ENCODE measurements at places on chromosomes 16 and 17.

DNA sequence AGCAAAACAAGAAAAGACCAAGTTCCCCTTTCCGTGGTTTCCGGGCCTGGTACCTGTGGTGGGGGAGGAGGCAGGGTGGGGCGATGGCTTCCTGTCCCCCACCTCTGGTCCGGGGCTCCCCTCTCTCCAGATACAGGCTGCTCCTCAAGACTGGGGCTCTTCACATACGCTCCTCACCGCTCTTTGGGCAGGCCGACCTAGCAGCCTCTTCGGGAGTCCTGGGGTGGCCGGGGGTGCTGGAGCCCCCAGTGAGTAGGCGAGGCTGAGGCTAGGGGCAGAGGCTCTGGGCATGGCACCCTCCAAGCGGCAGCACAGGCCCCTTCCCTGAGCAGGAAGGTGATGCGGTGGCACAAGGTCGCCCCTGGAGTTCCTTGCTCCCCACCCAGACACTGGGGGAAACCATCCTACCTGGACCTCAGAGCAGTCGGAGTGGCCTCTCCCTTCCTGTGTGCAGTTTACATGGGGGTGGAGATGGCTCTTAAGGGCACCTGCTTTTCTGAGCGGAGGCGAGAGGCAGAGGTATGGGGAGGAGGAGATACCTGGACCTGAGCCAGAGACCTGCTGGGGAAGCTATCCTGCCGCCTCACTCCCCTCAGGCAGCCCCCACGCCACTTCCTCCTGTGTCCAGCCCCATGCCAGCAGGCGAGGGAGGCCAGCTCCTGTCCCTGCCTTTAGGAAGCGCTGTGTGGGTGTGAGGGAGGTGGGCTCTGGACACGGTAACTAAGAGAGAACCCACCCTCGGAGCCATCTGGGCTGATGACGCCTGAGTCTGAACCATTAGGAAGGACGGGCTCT lies 891 bp downstream of the CORO1A start:
- DNase-seq: peak; percentile 67

DNA sequence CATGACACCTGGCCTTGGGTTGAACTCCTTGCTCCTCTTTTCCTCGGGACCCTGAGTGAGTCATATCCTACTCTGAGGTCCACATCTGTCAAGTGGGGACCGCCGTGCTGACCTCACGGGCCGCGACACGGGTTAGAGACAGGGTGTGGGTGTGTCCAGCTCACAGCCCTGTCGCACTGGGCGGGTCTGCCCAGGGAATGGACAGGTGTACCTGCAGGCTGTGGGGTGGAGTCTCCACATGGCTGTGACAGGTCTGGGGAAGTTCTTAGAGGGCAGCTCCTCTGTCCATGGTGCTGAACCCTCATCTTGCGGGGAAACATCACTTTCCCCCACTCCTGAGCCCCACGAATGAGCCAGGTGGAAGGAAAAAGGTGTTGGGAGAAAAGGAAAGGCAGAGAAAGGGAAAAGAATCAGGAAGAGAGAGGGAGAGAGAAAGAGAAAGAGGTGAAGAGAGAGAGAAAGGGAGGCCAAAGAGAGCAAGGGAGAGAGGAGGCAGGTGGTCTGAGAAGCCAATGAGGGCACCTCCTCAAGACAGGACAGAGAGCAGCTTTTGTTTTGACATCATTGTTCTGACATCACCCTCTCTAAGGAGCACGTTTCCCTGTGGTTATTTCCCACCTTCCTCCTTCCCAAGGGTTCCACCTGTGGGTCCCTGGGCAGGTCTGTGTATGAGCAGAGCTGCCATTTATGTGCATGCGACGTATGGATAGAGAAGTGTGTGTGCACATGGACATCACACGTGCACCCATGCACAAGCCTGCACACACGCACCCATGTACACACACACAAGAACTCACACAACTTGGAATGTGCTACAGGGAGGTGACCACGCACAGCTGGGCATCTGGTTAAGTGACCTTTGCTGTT lies 32.6 kb upstream of the CBFA2T3 start:
- DNase-seq: no peak

DNA sequence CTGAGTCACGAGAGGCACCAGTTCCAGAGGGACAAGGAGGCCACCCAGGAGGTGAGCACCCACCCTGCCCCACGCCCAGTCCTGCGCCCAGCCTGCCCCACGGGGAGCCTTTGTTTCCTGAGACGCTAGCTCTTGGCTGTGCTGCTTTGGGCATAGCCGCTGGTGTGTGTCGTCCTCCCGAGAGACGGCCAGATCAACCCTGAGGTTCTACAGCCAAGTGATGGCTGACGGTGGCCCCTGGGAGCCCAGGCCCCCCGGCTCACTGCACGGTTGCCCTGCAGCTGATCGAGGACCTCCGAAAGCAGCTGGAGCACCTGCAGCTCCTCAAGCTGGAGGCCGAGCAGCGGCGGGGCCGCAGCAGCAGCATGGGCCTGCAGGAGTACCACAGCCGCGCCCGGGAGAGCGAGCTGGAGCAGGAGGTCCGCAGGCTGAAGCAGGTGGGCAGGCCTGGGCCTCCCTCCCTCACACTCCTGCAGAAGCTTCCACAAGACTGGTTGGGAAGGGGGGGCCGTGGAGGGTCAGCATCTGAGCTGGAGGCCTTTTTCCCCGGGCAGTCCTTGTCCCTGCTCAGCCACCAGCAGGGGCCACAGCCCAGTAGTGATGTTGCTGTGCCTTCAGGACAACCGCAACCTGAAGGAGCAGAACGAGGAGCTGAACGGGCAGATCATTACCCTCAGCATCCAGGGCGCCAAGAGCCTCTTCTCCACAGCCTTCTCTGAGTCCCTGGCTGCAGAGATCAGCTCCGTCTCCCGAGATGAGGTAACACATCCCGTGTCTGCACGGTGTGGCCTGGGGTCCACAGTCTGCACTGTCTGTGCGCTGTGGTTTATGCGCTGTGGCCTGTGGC lies 7.4 kb upstream of the CAPN15 start:
- no peak for DNase-seq

DNA sequence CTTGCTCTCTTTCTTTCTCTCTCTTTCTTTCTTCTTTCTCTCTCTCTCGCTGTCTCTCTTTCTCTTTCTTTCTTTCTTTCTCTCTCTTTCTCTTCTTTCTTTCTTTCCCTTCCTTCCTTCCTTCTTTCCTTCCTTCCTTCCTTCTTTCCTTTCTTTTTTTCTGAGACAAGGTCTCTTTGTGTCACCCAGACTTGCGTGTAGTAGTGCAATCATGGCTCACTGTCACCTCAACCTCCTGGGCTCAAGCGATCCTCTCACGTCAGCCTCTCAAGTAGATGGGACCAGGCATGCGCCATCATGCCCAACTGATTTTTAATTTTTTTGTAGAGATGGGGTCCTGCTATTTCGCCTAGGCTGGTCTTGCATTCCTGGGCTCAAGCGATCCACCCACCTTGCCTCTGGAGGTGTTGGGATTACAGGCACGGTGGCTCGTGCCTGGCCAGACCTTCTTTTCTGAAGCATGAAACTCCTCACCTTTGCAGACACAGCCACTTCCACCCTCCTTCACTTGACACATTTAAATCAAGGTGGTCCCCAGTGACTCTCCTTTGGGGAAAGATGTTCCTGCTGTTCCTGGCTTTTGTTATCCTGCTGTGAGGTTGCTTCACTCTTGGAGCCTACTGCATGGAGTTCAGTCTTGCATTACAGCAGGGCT lies 26.8 kb upstream of the NKD1 start:
- DNase-seq: no peak
